NCI-H146 (cell line): ENCODE measurements at places on chromosomes 12 and 14.

DNA sequence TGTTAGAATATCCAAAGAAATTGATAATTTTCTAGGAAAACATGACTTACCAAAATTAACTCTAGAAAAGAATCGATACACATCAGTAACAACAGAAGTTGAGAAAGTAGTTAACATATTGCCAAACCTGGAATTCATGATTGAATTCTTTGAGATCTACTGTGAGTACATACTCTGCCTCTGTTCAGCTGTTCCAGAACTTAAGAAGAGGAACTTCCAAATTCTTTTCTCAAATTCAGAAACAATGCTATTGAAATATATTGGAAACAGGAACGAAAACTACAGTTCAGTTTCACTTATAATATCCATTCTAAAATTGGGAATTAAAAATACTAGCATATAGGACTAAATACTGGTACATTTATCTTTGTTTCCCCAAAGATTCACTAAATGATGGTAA lies 57.9 kb downstream of the MARK3 start:
- DNase-seq: no peak

DNA sequence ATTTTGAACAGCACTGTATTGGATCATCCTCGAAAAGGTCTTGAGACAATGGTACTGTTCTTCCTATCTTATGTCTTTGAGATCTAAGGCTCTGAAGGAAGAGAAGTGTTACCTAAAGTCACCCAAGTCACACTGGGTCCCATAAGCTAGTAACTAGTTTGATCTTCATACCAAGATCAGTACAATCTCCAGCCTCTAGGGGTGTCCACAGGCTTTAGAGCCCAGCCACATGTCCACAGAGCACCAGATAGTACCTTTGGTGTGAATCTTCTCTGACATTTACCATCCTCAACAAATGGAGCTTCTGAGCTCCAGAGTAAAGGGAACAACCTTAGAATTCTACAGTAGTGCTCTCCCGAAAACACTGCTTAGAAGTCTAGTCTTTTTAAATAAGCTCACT lies 78.7 kb downstream of the KSR2 start:
- no peak for DNase-seq

- DNase-seq: no peak
Observed at GRCh38 chr12:80116735-80117134, 17.4 kb downstream of the OTOGL start.

DNA sequence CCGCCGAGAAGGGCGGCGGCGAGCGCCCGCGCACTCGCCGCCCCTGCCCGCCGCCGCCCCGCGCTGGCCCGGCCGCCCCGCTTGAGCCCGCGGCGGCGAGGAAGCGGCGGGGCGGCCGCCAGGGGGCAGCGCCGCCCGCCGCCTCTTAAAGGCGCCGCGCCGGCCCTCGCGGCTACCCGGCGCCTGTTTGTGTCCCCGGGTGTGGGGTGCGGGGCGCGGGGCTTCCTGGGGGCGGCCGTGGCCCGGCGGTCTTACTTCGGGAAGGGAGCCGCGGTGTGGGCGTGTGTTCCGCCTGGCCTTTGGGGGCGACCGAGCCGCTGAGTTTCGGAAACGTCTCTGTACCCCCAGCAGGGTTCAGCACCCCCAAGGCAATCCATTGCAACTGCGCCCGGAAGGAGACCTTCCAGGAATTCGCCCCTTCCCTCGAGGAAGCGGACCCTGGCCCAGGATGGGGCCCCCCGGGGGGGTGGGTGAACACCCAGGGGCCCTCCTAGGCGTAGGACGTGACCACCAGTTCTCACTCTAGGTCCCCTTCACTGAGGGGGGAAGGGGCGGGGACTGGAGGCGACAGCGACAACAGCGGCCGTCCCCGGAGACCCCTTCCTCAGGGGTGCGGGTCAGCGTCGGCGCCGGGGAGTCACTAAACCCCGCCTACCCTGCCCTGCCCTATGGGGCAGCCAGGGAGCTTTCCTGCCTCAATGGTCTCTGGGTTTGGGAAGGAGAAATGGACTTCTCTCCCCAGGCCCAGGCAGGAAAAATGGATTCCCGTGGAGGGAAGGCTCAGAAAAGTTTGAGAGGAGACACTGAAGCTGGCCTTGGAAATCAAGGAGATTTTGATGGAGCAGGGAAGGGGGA lies at the start of gene ITPK1:
ITPK1 (minus strand) TSS at position 105 of the 855 bp plus-strand sequence. CDS start 762 bp downstream, outside the sequence.
- DNase-seq: peak; percentile 66

GRCh38 chr12:67645601-67646000 lies 2.9 kb upstream of the DYRK2 start:
- DNase-seq: no peak

DNA sequence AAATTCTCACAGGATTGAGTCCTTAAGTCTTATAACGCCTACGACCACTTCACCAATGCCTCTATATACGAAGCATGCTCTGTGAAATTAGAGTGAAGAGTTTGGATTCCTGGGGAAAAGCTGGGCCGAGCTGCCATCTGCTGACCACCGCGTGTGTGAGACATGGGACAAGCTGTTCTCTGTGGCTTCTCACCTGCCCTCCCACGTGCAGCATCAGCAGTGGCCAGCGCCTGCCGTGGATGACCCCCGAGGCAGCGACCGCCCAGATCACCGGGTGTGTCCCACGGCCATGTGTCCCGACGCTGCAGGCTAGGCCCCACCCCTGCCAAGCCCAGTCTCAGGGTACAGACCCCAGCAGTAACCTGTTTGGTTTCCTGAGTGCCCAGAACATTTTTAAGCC lies 21.6 kb upstream of the GOLGA3 start:
- no peak for DNase-seq

DNA sequence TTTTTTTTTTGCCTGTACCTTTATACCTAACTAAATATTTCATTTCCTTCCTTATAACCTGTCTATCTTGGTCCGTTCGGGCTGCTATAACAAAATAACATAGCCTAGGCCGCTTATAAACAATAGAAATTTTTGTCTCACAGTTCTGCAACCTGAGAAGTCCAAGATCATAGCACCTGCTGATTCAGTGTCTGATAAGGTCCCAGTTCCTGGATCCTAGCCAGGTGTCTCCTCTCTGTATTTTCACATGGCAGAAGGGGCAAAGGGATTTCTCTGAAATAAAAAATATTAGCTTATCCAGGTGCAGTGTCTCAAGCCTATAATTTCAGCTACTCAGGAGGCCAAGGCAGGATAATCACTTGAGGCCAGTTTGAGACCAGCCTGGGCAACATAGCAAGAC lies 1046.6 kb upstream of the USP15 start:
- peak; percentile 4 for DNase-seq

DNA sequence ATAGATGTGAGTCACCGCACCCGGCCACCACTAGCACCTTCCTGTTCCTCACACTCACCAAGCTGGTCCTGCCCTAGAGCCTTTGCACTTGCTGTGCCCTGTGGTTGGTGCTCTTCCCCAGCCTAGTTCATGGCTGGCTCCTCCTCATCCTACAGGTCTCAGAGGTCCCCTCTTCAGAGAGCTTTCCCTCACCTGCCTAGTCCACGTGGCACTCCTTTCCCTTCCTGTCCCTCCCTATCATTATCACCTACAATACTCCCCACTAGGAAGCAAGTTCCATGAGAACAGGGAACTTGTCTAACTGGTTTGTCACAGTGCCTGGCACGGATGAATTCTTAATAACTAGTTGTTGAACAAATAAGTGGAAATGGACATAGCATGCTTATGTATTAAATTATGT lies 24.0 kb upstream of the TMED10 start:
- peak; percentile 27 for DNase-seq

DNA sequence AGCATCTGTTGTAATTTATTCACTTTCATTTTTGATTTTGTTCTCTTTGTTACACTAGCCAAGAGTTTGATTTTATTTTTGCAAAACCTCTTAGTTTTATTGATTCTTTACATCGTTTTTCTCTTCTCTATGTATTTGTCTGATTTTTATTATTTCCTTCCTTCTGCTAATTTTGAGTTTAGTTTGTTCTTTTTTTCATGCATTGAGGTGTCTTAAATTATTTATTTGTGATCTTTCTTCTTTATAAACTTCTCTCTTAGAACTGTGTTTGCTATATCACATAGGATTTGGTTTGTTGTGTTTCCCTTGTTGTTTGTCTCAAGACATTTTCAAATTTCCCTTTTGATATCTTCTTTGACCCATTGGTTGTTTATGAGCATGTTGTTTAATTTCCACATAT lies 51.7 kb upstream of the NFKBIA start:
- no peak for DNase-seq

GRCh38 chr14:51926449-51926848 lies 62.9 kb upstream of the RTRAF start:
- DNase-seq: no peak

- no peak for DNase-seq
Observed at GRCh38 chr12:27951898-27952297, 20.6 kb downstream of the PTHLH start.

GRCh38 chr12:114770323-114770722 lies 86.3 kb upstream of the TBX3 start:
- DNase-seq: no peak

GRCh38 chr12:132356691-132357622 lies 27.6 kb upstream of the GALNT9 start:
- no peak for DNase-seq

DNA sequence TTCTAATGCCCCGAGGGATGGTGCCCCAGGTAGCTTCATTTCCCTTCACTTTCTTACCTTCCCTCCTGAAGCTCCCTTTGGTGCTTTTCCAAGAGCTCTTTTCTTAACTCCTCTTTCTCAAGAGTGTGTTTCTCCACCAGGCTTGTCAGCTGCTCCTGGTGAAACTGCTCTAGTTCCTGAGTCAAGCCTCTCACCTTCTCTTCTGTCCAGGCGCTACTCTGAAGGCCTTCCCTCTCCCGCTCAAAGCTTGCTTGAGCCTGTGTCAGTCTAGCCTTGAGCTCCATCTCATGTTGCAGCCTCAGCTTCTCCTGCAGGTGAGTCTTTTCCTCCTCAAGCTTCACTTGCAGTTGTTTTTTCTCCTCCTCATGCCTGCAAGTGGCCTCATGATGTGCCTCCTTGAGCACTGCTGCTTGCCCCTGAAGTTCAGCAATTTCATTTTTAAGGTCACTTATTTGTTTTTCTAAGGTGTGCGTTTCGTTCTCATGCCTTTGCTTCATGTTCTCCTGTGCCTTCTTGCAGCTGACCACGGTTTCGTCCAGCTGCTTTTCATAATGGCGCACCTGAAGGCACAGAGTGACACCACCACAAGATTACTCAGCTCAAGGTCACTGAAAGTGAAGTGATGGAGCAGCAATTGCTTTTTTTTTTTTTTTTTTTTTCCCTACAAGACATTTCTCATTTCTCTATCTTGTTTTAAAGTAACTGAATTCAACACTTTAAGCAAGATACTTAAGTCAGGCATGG lies 71.0 kb downstream of the NIN start:
- no peak for DNase-seq

- DNase-seq: no peak
Observed at GRCh38 chr12:106301241-106301610, 1.3 kb upstream of the TCP11L2 start.

DNA sequence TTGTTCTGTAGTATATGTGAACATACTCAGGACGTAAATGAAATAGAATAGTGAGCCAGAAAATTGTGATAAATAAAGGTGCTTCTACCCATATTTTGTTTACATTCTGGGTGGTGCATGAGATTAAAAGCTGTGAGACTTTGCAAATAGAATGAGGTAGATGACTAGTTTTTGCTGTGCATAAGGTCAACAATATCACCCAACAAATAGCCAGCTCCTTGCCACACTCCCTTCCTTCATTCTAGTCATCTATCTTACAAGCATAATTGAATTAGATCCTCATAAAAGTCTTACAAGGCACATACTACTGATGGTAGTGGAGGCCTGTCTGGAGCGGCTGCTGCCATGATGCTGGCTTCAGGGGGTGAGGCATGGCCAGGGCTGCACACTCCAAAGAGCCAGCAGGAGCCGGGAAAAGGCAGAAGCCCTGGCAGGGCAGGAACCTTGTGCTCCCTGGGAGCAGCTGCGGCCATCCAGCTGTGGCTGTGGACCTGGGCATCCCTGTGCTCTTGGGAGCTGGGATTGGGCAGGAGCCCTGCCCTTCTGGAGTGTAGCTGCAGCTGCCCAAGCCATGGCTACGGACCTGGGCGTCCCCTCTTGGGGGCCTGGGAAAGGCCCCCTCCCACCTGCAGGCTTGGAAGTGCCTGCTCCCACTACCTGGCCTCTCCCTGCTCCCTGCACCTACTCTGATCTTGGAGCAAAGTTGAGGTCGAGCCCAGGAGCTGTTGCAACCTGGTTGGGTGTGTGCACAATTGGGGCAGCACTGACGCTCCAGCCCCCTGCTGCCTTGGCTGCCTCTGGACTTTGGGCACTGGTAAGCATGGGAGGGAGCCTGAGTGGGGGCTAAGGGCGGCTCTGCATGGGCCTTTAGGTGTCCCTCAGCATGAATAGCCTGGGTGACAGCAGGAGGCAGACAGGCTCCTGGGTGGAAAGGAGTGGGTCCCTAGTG lies 112.8 kb downstream of the DACT1 start:
- DNase-seq: no peak

DNA sequence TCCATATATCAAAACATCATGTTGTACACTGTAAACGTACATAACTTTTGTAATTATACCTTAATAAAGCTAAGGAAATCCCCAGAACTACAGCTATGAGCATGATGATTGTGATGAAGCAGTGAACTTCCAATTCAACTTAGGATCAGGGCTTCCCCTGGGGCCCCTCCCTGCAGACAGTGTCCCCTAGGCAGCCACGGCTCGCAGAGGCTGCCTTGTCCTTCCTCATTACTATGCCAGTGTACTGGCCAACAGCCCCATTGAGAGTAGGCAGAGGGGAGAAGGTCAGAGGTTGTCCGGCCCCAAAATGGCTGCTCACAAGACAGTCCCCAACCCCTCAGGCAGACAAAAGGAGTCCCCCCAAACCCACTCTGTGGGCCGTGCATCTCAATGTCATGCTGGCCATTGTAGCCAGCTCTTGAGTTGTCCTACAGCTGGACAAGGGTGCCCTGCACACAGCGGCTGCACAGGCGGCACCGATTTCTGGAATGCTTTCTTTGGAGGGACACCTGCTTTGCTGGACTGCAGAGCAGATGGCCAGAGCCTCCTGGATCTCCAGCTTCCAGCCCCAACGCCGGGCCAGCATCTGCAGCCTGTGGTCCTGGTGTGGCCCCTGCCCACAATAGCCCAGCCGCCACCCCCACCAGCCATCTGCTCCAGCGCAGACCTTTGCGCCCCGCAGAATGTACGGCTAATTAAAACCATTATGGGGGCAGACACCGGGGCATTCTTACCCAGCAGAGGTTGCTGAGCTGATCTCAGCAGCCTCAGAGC lies 46.1 kb downstream of the NIN start:
- DNase-seq: peak; percentile 45

GRCh38 chr14:97198813-97199212 lies 401.6 kb downstream of the VRK1 start:
- no peak for DNase-seq

DNA sequence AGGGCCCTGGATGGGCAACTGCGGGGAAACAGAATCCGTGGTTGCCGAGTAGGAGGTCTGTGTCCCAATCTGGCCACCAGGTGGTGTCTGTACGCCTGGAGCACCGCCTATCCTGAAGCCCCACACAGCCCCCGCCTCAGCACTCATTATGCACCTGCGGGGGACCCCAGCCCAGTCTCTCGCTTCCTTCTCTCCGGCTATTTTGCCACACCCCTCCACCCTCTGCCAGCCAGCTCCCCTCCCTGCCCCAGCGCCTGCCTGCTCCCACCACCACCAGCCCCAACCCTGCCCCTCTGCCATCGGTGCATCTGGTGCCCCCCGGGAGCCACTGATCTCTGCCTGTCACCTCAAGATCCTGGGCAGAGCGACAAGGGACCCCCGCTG lies 2.2 kb upstream of the NXPH4 start:
- peak; percentile 73 for DNase-seq

GRCh38 chr12:4943938-4944284 lies 34.2 kb downstream of the KCNA1 start:
- DNase-seq: no peak
